ENCODE measurements at places on chromosomes 2 and 18. TPM values are rescaled to one million over a fixed set of nuclear protein-coding genes. Genes with fewer than 3 reads are reported as not detected.

SIX3 gene
- polyA plus RNA-seq, result not detected

DNA sequence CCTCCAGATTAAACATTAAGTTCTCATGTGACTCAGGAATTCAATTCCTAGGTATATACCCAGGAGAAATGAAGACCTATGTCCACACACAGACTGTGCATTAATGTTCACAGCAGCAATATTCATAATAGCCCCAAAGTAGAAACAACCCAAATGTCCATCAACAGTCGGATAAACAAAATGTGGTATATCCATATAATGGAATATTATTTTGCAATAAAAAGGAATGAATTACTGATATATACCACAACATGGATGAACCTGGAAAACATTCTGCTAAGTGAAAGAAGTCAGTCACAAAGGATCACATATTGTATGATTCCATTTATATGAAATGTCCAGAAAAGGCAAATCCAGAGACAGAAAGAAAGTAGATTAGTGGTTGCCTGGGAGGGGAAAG lies 20.5 kb downstream of the PELI1 start:
- DNase-seq, result no peak

DNA sequence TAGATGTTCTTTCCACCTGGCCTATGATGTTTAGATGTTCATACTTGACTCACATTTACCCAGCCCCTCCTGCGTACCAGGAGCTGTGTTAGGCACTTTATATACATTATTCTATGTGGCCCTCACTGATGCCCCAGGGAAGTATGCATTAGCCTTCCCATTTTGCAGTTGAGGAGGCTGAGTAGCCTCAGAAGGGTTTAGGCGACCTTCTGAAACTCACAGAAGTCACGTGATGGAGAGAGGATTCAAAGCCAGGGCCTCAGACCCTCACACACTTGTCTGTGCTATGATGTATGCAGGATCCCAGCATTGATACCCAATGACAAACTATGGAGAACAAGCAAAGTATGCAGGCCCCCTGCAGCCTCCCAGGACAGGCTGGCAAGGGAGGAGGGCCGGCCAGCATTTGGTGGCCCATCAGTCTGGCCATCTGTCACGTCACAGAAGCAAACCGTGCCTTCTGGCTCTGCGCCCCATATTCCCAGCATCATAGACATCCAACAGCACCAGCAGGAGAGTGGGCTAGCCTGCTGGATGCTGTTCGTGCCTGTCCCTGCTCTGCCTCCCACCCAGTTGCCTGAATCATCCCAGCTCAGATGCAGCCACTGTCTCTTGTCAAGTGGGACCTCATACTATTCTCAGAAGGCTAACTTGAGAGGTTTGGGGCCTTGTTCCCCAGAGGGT lies 33.6 kb downstream of the EHD3 start:
- no peak for DNase-seq

DNA sequence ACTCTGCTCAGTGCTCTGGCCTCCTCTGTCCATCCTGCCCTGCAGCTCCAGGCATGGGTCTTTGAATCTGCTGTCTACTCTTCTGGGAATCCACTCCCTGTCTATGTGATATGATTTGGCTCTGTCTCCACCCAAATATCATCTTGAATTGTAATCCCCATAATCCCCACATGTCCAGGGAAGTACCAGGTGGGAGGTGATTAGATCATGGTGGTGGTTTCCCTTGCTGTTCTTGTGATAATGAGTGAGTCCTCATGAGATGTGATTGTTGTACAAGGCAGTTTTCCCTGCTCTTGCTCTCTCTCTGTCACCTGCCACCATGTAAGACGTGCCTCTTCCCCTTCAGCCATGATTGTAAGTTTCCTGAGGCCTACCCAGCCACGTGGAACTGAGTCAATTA lies 881.8 kb upstream of the ID2 start:
- no peak for DNase-seq

- peak; percentile 78 for DNase-seq
Measured at GRCh38 chr2:229980431-229981184, 58.3 kb downstream of the FBXO36 start.

- no peak for DNase-seq
Measured at GRCh38 chr2:85753035-85753524, 711 bp upstream of the ATOH8 start.

DNA sequence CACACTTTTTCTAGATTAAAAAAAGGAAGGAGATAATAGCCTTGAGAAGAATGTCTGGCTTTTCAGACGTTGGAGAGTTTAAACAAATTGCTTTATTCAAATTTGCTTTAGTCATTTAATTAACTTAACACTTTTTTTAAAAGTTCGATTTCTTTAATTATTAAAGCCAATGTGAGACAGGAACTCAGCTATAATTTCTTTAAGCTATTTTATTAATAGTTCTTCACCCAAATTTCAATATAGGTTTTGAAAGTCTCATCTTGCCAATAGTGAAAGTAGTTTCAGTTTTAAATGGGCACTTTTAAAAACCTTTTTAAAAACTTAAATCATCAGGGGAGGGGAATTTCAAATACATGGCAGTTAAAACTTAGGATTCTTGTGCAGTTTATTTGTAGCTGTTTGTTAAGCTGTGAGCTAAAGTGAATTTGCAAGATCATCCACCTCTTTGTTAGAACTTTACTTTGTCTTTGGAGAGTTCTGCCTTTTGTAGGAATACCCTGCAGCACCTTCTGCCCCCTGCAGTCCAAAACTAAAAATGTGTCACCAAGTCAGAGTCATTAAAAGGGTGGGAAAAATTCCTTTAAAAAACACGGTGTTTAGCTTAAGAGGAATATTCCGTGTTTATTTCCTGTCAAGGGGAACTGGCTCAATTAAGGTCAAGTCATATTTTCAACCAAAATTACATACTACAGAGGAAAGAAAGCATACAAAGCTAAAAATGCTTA lies 4.6 kb downstream of the TGIF1 start:
- DNase-seq, result peak; percentile 51

DNA sequence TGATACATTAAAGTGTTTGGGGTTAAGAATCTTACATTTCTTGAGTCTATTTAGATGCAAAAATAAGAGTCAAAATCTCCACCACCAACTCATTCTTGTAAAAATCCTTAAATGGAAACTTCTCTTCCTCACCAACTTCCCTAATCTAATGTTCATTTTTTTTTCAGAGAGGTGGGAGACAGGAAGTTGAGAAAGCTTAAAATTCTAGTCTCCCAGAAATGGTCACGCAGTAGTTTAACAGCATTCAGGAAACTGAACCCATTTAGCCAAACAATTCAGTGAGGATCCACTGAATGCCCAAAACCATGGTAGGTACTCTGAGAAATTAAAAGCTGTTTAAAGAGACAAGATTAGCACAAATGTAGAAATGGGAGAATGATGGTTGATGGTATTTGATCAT lies 69.0 kb downstream of the TXNL1 start:
- no peak for DNase-seq

DNA sequence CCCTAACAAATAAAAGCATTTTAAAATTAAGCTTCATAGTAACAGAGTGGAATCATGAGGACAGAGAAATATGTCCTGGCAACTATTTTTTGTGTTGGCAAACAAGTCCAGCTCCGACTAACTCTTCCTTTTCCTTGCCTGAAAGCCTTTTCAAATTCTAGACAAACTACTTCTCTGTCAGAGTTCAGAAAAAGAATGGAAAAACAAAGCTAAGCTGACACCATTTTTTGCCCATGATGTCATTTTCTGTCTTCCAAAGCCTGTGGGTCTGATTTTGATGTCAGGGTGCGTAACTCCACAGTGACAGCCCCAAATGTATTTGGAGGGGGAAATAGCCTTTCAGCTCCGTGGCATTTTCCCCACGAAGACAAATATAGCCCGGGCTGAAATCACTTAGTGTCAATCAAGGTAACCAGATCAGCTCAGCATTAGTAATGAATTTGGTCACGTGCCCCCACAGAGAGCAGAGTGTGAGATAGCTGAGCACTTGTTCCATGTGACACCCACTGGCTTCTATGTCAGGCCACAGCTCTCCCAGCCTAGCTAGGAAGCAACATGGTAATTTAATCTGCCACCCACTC lies 233.0 kb upstream of the SIX2 start:
- peak; percentile 63 for DNase-seq

DNA sequence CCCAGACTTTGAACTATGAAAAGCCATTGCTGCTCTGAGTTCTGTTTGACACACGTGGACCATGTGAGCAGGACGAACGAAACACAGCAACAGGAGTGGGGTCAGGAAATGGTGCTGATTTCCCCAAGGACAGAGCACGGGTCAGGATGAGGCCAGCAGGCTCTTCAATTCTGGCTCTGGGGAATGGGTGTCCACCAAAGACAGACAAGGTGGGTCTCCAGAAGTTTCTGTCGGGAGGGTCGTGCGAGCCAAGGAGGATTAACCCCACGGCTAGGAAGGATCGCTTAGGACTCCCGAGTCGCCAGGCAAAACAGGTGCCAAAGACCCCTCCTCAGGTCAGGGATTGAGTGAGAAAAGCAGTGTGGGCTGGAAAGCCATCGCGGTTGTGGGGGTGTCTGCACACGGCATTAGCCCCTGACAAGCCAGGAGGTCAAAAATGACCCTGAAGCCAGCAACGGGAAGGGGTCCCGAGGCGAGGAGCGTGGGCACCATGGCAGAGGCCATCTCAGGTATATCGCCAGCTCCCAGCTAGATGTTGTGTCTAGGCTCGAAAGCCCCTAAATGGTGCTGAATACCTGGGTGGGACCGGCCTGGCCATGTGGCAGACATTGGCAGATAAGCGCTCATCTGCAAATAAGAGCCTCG lies 213.9 kb upstream of the SALL3 start:
- no peak for DNase-seq
